ENCODE measurements at places on chromosomes 16 and 17. TPM values are rescaled to one million over a fixed set of nuclear protein-coding genes. Genes with fewer than 3 reads are reported as not detected.

The MRC2 gene
- 67.9 TPM for polyA plus RNA-seq

DNA sequence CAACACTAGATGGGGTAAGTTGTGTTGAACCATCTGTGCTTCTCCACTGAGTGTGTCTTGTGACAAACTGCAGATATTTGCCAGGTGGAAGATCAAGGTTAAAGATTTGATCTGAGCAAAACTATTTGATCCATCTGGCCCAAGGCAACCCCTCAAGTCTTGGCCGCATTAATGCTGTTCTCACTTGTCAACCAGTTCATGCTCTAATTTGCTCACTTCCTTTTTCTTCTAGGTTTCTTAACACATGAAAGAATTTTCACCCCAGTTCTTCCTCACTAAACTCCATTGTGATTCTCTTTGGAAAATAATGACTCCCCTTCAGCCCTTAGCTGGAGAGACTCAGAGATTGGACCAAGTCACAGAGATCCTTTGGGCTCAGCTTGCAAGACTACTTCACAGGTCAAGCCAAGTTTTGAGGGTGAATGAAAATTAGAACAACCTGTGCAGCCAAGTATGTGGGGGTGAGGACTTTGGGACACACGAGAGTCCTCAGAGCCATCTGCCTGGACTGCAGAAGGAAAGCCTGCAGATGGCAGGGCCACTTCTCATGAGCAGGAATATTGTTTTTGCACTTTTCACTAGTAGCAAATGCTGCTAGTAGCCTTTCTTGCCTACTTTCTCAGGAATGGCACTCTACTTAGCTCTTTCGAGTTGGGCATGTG, 166.5 kb downstream of the AXIN2 start:
- DNase-seq, result no peak

DNA sequence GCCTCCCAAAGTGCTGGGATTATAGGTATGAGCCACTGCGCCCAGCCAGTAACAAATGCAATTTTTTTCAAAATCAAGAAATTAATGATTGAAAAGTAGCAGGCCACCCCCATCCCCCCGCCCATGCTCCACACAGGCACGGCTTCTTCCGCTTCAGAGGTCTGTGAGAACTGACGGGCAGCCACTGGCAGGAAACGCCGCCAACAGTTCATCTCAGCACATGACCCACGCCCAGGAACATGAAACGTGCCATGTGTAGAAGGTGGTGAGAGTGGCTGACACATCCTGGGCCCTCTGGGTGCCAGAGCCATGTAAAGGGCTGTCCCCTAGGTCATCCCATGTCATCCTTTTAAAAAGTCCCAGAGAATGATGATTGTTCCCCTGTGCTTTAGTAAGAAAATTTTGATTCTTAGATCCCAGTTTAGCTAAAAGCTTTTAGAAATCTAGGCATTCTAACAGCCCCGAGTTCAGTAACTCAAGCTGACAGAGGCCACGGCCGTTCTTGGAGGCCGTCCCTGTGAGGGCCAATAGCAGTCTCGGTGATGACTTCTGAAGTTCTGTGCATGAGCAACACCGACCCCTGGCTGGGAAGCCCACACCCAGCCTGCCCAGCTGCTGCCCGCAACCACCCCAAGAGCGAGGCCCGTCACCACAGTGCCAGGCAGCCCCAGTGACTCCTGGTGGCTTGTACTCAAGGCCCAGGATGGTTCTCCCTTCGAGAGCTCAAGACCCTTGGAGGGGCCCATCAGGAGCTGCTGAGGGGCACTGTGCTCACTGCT, 52.1 kb downstream of the KLHDC4 start:
- DNase-seq, result no peak

DNA sequence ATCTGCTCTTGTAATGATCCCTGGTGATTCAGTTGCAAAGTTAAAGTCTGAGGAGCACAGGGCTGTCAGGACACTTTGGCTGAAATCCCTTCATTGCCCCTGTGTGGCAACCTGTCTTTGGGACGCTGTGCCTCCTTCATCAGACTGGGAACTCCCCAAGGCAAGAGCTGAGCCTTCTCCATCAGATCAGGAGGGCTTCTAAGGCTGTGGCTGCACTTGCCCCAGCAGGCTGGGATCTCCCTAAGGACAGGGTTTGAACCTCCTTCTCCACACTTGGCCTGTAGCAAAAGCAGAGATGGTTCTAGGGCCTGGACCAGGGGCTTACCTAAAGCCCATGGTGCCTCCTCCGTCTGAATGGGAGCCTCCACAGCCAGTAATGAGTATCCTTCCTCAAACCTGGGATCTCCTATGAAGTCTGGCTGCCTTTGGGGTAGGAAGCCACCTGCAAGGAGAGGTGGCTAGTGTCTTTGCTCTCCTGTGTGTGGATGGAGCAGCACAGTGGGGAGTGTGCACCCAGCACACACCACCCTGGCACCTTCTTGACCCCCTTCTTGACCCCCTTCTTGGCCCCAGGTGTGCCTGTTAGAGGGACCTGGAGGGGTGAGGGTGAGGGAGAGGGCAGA, 79.0 kb upstream of the NKD1 start:
- DNase-seq, result no peak

DNA sequence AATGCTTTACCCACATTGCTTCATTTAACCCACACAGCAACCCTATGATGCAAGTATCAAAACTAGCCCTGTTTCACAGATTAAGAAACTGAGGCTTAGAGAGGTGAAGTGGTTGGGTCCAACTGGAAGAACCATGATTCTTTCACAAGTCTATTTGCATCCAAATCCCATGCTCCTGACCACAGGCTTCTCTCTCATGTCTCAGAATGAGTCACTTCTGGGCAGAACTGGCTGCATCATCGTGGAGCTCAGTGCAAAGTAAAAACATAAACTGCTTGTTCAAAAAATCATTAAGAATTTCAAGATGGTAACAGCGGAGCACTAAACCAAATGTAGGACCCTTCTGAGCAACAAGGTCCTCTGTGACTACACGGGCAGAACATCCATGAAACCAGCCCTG, 20.2 kb upstream of the CES1 start:
- no peak for DNase-seq

The FOXC2 gene
- 50.4 TPM for polyA plus RNA-seq

The TNFSF13 gene
- 13.0 TPM for polyA plus RNA-seq

- no peak for DNase-seq
Measured at GRCh38 chr17:62696726-62697490, 69.4 kb downstream of the MRC2 start.

DNA sequence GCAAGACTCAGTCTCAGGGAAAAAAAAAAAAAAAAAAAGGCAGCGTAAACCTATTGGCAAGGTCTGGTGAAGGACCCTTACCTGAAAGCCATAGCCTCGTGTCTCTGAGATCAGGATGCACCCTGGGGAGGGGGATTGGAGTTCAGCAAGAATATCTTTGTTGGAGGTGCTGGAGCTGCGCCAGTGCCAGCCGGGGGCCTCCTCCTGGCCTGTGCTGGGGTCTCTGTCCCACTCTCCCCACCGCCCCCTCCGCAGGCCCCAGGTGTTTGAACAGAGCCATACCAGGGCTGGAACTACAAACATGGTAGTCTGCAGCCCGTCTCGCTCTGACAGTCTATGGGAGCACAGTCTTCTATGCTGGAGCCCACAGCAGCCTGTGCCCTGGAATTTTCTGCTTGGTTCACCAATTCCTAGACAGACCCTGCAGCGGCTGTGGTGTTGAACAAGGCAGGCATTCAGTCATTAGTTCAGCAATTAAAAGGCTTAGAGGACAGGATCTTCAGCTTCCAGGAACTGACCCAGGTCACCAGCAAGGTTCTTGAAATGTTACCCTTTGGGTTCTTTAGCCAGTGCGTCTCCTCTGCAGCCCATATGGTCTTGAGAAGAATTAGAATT, 42.2 kb upstream of the KIFC3 start:
- DNase-seq, result no peak

The KRT12 gene
- polyA plus RNA-seq, result 0.10 TPM

Data from left renal pelvis (tissue), 4 donors.